ENCODE measurements at places on chromosomes 12 and 14.

DNA sequence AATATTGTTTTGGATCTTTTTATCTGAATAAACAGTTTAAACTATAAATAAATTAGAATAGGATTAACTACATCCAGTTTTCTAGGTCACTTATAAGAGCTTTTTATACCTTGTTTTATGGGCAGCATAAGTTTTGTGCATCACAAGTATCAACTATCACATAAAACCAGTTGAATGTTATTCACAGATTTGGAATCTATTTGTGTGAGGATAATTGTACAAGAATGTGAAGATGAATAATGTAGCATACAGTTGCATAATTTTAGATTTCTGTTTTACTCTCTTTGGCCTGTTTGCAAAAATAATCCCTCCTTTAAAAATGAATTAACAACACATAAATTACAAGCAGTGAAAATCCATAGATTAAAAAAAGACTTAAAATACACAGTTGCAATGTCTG is 88.8 kb downstream of the SCFD1 start:
- DNase-seq = no peak

DNA sequence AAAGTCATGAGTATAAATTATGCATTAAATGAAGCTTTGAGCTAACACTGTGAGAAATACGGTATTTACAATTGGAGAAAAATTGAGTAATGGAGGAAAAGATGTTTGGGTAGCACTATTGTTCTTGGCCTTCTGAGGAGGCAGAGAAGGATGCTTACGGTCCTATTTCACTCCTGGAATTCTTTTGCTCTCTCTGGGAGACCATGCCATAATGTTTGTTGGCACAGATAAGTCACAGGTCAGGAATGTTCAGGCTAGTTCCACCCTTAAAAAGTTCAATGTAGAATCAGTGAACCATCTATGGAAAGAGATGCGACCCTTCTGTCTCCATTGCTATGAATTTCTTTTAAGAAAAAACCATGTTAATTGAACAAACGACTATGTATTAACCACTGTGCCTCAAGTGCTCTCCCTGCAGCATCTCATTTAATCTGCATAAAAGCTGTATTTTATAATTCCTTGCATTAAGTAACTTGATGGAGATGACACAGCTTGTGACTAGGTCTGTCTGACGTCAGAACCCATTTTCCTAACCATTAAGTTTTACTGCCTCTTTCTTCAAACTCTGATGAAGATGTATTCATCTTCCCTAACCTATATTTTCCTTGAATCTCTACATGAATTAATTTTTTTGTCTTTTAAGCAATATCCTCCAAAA is 9.5 kb downstream of the BATF start:
- DNase-seq = no peak

DNA sequence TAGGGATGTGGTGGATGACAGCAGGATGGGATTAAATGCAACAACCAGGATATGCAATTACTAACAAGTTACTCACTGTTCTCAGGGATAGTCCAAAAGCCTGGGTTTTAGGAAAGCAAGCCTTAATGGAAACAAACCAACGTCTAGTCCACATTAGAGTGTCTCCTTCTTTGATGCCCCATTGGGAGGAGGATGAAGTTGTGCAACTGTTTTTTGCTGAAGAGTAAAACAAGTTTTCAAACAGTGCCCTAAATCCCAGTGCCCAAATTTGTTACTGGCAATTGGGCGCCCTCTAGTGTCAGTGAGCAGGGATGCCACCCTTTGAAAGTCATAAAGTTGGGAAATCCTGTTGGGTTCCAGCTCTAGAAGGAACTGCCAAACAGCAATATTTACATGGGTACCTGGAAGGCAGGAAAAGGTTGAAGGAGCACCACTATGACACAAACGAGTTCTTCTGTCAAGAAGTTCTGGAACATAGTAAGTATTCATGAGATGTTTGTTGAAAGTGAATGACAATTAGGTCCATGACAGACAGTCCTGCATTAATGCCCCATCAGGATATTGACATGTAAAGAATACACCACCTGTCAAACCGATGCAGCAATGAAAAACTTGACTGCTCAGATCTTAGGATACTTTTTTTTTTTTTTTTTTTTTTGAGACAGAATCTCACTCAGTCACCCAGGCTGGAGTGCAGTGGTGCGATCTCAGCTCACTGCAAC is 11.1 kb upstream of the DPF3 start:
- DNase-seq = peak; percentile 60

GRCh38 chr14:23573384-23574015 is 5.1 kb downstream of the JPH4 start:
- no peak for DNase-seq

DNA sequence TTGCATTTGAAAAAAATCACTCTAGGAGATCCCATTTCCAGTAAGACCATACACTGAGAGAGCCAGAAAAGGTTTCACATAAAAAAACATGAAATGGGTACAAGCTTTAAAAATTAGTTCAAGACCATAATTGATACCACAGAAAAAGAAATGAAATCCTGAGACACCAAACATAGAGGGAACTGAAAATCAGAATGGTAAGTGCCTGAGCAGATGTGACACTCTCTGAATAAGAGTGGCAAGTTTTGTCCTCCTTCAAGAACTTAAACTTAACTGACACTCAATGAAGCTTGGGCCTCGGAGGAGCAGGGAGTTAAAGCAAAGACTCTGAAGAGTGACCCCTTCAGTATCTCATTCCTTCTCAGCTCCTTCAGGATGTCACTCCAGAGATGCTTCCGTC is 23.2 kb upstream of the PTGDR start:
- DNase-seq = no peak

GRCh38 chr12:66044731-66045130 is 85.8 kb downstream of the LLPH start:
- no peak for DNase-seq

GRCh38 chr14:103052407-103052806 is 4.9 kb downstream of the CDC42BPB start:
- no peak for DNase-seq

GRCh38 chr12:27517961-27518665 is 5.9 kb upstream of the PPFIBP1 start:
- DNase-seq = no peak

- DNase-seq = no peak
Observed at GRCh38 chr12:107368586-107368985, 275.2 kb upstream of the CRY1 start.

- DNase-seq = no peak
Observed at GRCh38 chr12:124413401-124413800, 118.5 kb downstream of the RFLNA start.

- DNase-seq = no peak
Observed at GRCh38 chr14:102442241-102443211, 67.0 kb downstream of the ANKRD9 start.

All from iPS-NIHi11 (cell line).